RWPE1 (cell line): ENCODE measurements at places on chromosomes 7 and 10.
A peak's percentile ranks its signal among the peaks of the same experiment; 100 is the strongest.

DNA sequence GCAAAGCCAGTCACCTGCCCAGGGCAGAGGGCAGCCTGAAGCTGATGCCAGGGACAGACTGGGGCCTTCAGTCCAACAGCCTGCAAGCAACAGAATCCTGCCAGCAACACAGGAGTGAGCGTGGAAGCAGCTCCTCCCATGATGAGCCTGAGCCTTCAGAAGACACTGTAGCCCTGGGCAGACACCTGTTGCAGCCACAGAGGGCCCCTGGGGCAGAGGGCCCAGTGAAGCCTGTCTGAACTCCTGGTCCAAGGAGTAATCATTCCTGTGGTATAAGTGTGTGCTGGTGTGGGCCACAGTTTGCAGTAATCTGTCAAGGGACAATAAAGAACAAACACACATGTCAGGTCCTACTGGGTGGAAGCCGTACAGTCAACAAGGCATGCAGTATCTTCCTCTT, 2.9 kb upstream of the PFKP start:
- no peak for DNase-seq

DNA sequence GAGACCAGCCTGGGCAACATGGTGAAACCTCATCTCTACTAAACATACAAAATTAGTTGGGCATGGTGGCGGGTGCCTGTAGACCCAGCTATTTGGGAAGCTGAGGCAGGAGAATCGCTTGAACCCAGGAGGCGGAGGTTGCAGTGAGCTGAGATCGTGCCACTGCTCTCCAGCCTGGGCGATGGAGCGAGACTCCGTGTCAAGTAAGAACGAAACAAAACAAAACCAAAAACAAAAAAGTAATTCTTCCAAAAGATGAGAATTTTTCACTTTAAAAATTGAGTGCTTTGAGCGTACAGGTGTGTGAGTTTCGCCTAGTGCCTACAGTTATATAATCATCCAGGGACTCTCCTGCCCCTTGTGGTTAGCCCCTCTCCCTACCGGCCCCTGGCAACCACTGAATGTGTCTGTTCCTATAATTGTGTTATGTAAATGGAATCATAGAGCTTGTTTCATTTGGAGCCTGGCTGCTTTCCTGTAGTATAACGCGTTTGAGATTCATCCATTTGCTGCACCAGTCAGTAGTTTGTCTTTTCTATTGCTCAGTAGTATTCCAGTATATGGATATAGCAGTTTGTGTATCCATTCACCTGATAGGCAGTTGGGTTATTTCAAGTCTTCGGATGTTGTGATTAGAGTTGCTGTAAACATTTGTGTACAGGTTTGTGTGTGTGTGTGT, 80.0 kb downstream of the RBM33 start:
- DNase-seq: no peak

GRCh38 chr7:76364198-76364584, 5.4 kb upstream of the YWHAG start:
- peak; percentile 30 for DNase-seq

DNA sequence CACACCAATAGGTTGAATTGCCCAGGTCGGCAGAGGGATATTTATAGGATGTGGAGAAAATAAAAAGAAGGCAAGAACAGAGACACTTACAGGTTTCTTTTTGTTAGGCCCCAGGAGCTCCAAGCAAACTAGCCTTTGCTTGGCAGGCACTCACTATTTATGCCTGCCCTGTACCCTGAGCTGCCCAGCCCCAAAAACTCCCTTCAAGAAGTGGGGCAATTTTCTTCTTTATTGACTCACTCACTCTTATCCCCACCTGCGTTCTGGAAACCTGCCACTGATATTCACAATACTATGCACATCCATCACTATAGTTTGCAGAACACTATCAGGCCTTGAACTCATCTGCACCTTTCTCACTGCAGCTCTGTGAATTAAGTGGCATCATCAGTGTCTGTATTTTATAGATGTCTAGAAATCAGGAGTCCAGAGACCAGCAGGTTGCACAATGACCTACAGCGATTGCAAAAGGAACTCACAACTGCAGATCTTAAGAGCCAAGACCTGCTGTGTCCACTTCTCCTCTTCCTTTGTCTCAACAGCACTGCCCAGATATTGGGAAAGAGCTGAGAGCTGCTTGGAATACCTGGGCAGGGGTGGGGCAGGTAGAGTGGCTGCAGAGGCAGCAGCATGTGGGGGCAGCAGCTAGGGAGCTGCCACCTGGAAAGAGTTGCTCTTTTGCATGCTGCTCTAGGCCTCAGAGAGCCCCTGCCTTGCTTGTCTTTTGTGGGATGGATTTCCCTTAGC, at the start of gene SFTPD:
SFTPD (minus strand) TSS at position 130 of the 747 bp plus-strand sequence. CDS start 2,446 bp downstream, outside the sequence.
- peak; percentile 53 for DNase-seq

GRCh38 chr7:2357165-2357564, 2.5 kb downstream of the EIF3B start:
- no peak for DNase-seq

- DNase-seq: no peak
Measured at GRCh38 chr7:68205826-68206225, 1209.2 kb downstream of the TYW1 start.

- DNase-seq: peak; percentile 45
Measured at GRCh38 chr7:72493850-72494661, 81.9 kb upstream of the CALN1 start.

DNA sequence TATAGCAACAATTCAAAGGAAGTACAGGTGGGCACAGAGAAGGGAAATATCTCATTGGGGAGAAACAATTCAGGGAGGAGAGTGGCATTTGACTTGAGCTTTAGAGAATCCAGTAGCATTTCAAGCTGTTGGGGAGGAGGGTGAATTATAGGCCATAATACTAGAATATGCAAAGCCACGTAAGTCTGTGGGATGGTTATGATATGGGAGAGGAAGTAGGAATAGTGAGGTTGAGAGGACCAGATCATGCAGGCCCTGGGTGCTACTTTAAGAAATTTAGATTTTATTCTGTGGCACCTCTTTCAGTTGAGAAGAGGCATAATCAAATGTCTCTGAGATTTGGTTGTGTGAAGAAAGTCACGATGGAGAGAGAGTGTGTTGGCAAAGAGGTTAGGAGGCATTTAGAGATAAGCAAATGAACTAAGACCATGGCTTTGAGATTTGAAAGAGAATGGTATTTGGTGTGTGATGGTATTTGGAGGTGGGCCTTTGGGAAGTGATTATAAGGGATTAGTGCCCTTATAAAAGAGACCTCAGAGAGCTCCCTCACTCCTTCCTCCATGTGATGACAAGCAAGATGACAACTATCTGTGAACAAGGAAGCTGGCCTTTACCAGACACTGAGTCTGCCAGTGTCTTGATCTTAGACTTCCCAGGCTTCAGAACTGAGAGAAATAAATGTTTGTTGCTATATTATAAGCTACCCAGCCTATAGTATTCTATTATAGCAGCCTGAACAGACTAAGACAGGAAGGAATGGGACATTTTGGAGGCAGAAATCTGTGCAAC, 15.1 kb downstream of the ADD3 start:
- DNase-seq: no peak

- DNase-seq: no peak
Measured at GRCh38 chr10:116001976-116002375, 271.0 kb downstream of the GFRA1 start.

- peak; percentile 57 for DNase-seq
Measured at GRCh38 chr7:22433710-22434460, 66.1 kb downstream of the STEAP1B start.

GRCh38 chr7:85133006-85133405, 53.9 kb downstream of the SEMA3D start:
- DNase-seq: no peak

- DNase-seq: peak; percentile 57
Measured at GRCh38 chr10:112471878-112472487, 25.0 kb downstream of the VTI1A start.

DNA sequence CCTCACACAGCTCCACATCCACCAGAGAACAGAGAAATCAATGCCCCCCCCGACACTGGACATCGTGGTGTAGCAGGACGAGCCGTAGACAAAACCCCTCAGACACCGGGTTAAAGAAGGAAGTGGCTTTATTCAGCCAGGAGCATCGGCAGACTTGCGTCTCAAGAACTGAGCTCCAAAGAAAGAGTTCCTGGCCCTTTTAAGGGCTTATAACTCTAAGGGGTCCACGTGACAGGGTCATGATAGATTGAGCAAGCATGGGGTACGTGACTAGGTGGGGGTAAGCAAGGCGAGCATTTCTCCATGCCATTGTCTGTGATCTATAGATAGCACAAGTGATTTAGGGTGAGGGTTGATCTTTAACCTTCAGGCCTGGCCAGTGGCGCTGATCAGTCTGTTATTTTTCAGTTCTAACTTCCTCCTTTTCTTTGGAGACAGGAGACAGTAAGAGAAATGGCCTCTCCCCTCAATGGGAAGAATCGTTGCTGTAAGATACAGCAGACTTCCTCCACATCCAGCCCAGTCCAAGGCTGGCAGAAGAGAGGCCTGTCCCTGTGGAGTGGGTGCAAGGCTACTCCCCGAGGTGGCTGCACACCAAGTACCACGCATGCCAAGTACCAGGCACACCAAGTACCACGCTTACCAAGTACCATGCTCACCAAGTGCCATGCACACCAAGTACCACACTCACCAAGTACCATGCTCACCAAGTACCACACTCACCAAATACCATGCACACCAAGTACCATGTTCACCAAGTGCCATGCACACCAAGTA, 19.5 kb upstream of the PPP2R2D start:
- no peak for DNase-seq

GRCh38 chr7:121515229-121515628, 119.1 kb upstream of the FAM3C start:
- no peak for DNase-seq

GRCh38 chr10:72006026-72006425, 41.8 kb downstream of the CHST3 start:
- no peak for DNase-seq

DNA sequence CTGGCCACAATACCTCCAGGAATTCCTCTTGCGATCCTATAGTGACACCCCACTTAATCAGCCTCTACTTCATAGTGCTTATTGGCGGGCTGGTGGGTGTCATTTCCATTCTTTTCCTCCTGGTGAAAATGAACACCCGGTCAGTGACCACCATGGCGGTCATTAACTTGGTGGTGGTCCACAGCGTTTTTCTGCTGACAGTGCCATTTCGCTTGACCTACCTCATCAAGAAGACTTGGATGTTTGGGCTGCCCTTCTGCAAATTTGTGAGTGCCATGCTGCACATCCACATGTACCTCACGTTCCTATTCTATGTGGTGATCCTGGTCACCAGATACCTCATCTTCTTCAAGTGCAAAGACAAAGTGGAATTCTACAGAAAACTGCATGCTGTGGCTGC, 56.8 kb downstream of the GPR141 start:
- DNase-seq: no peak

DNA sequence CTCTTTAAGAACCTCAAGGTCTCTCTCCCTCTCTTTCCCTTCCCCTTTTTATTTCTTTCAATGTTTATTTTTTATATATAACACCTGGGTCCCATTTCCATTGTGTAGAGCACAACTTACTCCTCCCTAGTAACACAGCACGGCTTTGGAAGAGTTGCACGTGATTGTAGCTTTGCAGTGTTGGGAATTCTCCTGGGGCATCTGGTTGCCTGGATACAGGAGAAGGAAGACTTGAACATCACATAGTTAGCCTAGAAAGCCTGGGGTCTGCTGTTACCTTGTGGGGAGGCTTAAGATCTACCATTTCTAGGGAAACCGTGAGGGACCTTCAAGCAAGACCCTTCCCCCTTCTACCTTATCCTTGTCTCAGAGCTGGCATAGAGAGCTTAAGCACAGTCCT, 41.1 kb upstream of the NFKB2 start:
- no peak for DNase-seq

- DNase-seq: no peak
Measured at GRCh38 chr7:150901160-150902035, 49.1 kb downstream of the AOC1 start.

DNA sequence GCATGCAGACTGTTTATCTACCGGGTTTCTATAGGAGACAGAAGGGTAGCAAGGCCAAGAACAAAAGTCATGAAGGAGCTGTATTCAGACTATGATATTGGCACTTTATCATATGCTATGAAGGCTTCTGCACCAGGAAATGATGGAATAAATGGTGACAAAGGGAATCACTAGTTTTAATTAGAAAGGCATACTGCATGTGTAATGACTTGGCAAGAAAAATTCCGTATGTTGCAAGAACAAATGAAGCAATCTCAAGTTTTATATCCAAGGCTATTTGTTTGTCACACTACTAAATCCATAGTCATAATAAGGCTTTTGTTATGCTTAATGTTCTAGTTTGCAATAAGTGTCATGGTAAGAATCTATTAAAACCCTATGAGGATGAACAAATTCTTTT, 230.9 kb downstream of the ZEB1 start:
- no peak for DNase-seq
